ENCODE measurements at places on chromosomes 13 and 19.

GRCh38 chr19:28878862-28879566 lies 333.9 kb downstream of the UQCRFS1 start:
- peak; percentile 83 for DNase-seq

- DNase-seq, result no peak
Observed at GRCh38 chr13:114065926-114066774, 66.3 kb downstream of the RASA3 start.

GRCh38 chr13:51999921-52000320 lies 11.3 kb downstream of the ATP7B start:
- no peak for DNase-seq

DNA sequence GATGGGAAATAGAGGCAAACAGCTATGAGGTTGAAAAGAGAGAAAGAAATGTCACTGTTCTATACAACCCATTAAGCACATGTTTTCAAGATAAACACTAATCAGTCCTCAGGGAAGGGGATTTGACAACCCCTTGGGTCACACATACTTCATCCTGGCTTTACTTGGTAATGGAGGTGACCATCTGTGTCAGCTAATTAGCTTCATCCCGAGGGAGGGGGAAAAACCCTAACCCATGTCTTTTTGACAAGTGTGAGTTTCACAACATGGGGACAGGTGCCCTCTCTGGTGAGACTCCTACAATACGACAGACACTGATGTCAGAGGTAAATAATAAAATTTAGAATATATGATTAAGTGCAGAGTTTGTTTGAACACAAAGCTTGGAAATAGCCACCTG lies 43.1 kb downstream of the ZNF611 start:
- DNase-seq, result no peak

GRCh38 chr19:30596813-30597399 lies 224.7 kb downstream of the ZNF536 start:
- DNase-seq, result peak; percentile 35

GRCh38 chr19:40283414-40284250 lies 1.5 kb downstream of the AKT2 start:
- DNase-seq, result no peak

GRCh38 chr19:46124638-46125115 lies at the start of gene IGFL3:
Gene IGFL3 (minus strand): TSS chr19:46124688. CDS start chr19:46124649, 39 bp downstream.
- DNase-seq, result no peak

DNA sequence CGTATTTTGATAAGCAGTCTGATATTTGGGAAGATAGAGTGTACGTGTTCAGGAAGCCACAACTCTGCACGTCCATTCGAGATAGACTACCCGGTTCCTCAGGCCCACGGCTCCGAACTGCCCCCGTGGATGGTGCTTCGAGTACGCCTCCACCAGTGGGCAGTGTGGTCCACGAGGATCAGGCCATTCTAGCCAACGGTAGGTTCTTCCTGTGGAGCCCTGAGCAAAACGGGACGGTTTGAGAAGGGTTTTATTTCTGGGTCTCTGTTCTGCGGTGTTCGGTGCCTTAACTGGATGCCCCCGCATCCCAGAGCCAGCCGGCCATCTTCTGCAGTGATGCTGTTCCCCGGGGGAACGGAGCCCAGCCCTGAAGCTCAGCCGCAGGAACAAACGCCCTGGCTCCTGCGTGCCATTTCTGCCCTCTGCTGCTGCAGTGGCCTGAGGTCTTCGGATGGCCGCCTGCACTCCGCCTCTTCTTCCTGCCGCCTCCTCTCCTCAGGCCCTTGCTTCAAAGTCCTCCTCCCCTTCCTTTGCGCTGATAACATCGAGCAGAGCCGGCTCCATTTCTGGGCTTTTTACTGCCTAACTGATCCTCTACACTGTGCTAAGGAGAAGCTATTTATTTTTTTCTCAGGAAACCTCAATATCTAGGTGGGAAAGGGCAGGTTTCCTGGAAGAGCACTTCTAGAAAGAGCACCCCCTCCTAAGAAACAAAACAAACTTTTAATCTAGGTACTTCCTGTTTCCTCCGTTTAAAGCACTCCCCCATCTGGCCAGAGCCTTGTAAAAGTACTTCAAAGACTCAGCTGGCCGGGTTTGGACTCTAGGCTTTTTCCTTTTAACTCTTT lies 36.2 kb upstream of the SLC46A3 start:
- no peak for DNase-seq

- DNase-seq, result no peak
Observed at GRCh38 chr19:10230861-10231611, at the start of gene S1PR2. Gene S1PR2 (minus strand): TSS chr19:10231331. CDS start chr19:10224905, 6,426 bp downstream.

- no peak for DNase-seq
Observed at GRCh38 chr13:73433890-73434289, 375.1 kb downstream of the KLF5 start.

DNA sequence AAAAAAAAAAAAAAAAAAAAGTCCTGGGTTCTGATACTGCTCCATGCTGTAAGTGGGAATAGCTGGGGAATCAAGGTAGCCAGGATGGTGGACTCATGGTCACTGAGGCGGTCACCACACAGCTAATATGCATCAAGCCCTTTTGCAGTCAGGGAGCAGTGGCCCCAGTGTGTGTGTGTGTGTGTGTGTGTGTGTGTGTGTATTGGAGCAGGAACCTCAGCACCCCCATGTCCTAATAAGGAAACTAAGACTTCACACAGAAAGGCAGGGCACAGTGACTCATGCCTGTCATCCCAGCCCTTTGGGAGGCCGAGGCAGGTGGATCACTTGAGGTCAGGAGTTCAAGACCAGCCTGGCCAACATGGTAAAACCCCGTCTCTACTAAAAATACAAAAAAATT lies 12.0 kb downstream of the B3GNT3 start:
- DNase-seq, result no peak

GRCh38 chr13:41503356-41503755 lies 46.0 kb downstream of the RGCC start:
- no peak for DNase-seq

- DNase-seq, result no peak
Observed at GRCh38 chr13:108408672-108409071, 139.2 kb downstream of the TNFSF13B start.

DNA sequence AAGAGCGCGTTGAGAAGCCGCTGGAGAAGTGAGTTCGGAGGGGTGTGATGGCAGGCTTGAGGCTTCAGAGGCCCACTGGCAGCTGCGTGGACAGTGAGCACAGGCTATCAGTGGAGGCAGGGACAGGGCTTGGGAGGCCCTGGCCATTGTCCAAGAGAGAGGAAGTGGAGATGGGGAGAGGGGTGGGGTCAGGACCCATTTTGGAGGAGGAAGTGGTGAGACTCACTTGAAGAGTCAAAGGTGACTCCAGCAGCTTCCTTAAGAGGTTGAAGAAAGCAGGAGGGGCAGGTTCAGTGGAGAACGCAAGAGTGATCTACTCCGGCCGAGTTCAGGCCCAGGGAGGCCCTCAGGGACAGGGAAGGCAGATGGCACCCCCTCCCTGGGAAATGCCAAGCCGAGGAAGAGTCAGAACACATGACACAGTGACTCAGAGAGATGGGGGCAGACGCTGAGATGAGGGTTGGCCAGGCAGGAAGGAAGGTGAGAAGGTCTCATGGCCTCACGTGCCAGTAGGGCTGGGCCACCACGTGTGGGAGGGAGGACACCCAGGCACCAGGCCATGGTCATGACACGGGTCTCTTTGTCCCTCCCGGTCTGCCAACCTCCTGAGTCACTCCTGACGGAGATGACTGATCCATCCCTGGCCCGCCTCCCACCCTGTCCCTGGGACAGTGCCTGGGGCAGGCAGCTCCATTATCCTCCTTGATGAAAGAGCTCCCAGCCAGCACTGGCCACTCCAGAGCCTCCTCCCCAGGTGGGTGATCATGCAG lies 10.1 kb upstream of the CD22 start:
- DNase-seq, result no peak

DNA sequence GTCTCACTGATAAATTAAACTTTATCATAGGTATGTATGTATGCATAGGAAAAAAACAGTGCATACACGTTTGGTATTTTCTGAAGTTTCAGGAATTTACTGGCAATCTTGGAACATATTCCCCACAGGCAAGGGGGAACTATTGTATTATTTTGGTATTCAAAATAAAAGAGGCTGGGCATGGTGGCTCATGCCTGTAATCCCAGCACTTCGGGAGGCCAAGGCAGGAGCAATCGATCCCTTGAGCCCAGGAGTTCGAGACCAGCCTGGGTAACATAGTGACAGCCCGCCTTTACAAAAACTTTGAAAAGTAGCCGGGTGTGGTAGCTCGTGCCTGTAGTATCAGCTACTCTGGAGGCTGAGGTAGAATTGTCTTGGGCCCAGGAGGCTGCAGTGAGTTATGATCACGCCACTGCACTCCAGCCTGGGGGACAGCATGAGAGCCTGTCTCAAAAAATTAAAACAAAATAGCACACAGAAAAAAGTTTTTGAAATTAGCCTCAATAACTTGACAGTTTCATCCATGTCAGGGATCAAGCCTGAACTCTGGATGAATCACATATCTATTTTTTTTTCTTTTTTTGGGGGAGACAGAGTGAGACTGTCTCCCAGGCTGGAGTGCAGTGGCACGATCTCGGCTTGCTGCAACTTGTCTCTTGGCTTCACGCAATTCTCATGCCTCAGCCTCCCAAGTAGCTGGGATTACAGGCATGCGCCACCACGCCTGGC lies 29.1 kb upstream of the HOMER3 start:
- no peak for DNase-seq

DNA sequence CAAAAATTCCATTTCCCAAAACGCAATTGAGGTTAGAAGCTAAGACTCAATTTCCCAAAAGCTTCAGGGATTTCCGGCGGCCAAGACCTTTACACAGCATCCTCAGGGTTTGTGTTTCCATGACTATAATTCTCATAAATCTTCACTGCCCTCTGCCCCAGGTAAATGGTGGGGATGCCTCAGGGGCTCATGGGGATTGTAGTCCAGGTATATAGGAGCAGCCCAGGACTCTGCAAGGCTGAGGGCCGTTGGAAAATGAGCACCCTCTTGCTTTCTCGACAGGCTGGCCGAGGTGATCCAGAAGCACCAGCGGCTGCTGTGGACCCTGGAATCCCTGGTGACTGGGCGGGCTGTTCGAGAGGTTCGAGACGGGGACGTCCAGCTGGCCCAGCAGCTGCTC lies 6.4 kb downstream of the ALDH16A1 start:
- DNase-seq, result no peak

GRCh38 chr19:44315883-44316282 lies 11.1 kb upstream of the ZNF235 start:
- no peak for DNase-seq

GRCh38 chr13:102310691-102311418 lies 91.0 kb downstream of the FGF14 start:
- DNase-seq, result no peak

DNA sequence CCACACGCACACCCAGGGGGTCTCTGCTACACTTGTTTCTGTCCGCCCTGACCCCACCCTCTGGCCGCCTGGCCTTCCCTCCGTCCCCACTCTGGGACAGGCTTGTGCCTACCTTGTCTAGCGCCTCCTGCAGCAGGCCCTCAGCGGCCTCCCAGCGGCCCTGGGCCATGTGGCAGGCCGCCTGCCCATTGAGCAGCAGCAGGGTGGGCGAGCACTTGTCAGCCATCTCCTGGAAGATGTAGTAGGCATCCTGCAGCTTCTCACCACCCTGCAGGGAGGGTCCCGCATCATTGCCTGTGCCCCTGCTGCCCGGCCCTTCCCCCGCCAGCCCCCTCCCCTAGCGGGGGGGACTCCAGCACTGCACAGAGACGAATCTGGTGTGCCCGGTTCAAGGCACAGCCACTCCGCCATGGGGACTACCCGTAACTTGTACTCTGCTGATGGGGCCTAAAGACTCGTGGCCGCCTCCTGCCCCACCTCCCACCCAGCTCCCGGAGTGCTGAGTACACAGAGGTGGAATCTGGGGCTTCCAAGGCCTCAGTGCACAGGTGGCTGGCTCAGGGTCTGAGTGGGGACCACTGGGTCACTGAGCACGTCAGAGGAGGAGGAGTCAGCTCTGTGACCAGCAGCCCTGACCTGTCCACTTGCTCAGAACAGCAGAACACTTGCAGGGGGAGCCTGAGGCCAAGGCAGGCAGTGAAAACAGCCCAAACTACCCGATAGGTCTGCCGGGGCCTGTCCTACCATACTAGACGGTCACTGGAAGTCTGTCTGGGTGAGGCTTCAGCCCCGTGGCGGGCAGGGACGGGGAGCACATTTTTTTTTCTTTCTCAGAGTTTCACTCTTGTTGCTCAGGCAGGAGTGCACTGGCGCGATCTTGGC lies 7.4 kb upstream of the CERS1 start:
- DNase-seq, result no peak

GRCh38 chr13:99063952-99064351 lies 86.1 kb upstream of the DOCK9 start:
- DNase-seq, result no peak

- DNase-seq, result no peak
Observed at GRCh38 chr19:54255105-54255775, 1.8 kb downstream of the LILRB5 start.

GRCh38 chr19:47228937-47229675 lies 1.9 kb downstream of the BBC3 start:
- DNase-seq, result no peak

- no peak for DNase-seq
Observed at GRCh38 chr13:23695711-23696464, 125.7 kb downstream of the TNFRSF19 start.

- DNase-seq, result no peak
Observed at GRCh38 chr19:14048443-14049153, 13.3 kb downstream of the PALM3 start.

GRCh38 chr19:56978023-56978565 lies 137.6 kb upstream of the PEG3 start:
- no peak for DNase-seq

GRCh38 chr19:52297601-52298364 lies 814 bp downstream of the ZNF480 start:
- no peak for DNase-seq

- no peak for DNase-seq
Observed at GRCh38 chr19:54275951-54276350, 5.0 kb downstream of the LILRB2 start.

GRCh38 chr13:24339937-24340607 lies 30.7 kb downstream of the C1QTNF9 start:
- no peak for DNase-seq

- no peak for DNase-seq
Observed at GRCh38 chr13:113216254-113217048, 7.0 kb downstream of the CUL4A start.

DNA sequence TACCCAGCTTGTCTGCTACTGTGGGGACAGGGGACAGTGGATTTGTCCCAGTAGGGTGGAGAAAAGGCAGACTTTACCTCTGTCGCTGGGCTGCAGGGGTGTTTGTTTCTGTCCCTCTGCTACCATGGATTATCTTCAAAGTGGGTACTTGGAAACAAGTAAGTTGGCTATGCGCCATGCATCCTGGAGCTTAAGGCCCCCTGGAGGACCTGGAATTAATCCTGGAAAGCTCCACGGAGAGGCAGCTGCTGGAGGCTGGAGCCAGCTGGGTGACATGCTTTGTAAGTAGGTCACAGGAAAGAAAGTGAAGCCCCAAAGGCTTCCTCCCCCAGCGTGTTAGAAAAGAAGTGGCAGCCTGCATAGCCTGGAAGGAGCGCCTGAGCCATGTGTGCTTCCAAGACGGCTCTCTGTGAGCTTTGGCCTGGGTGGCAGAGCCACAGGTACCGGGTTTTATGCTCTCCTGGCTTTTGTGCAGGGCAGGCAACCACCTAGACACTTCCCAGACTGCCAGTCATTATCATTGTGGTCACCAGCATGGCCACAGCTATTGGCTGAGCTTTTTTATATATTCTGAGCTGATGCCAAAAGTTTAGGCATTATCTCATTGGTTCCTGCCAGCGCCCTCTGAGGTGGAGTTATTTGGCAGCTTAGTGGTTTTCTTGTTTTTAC lies 9.5 kb downstream of the B3GLCT start:
- no peak for DNase-seq

Data from iPS DF 6.9 (cell line).